ENCODE measurements at places on chromosomes 3 and 15. TPM values are rescaled to one million over a fixed set of nuclear protein-coding genes. Genes with fewer than 3 reads are reported as not detected.

Gene EOMES
- total RNA-seq = 20.0 TPM

Gene XYLB
- total RNA-seq = 10.3 TPM

Gene TMC3
- total RNA-seq = 0.31 TPM

Gene NR2F2
- total RNA-seq = 5.6 TPM

Gene ARID3B
- total RNA-seq = 18.2 TPM

Gene SNURF
- total RNA-seq = 95.5 TPM

Gene SRGAP3
- 209 TPM for total RNA-seq

Gene TNNC1
- not detected for total RNA-seq

Gene LYZL4
- total RNA-seq = not detected

Gene SCN11A
- total RNA-seq = 0.63 TPM

Gene PIGZ
- total RNA-seq = 9.1 TPM

Gene CHRNA7
- total RNA-seq = 8.8 TPM

Gene FBXO40
- total RNA-seq = not detected

Gene CFAP100
- total RNA-seq = 5.9 TPM

Gene CHRNA3
- total RNA-seq = 0.31 TPM

Gene CAND2
- total RNA-seq = 25.7 TPM

Gene GUCA1C
- total RNA-seq = not detected

Gene DUSP7
- 15.3 TPM for total RNA-seq

Gene GOLGA8Q
- 1.9 TPM for total RNA-seq

Gene ALDH1L1
- total RNA-seq = 2.8 TPM

Gene ZPLD1
- total RNA-seq = not detected

Gene HDC
- total RNA-seq = not detected

Gene TIGIT
- total RNA-seq = not detected

Gene DZIP1L
- 26.9 TPM for total RNA-seq

Gene SLC51A
- total RNA-seq = not detected

Gene HIGD2B
- not detected for total RNA-seq

Gene HYAL1
- total RNA-seq = 2.8 TPM
